ENCODE measurements at places on chromosomes 7 and 10.

- no peak for DNase-seq
Measured at GRCh38 chr7:27940341-27940740, 200.4 kb downstream of the TAX1BP1 start.

DNA sequence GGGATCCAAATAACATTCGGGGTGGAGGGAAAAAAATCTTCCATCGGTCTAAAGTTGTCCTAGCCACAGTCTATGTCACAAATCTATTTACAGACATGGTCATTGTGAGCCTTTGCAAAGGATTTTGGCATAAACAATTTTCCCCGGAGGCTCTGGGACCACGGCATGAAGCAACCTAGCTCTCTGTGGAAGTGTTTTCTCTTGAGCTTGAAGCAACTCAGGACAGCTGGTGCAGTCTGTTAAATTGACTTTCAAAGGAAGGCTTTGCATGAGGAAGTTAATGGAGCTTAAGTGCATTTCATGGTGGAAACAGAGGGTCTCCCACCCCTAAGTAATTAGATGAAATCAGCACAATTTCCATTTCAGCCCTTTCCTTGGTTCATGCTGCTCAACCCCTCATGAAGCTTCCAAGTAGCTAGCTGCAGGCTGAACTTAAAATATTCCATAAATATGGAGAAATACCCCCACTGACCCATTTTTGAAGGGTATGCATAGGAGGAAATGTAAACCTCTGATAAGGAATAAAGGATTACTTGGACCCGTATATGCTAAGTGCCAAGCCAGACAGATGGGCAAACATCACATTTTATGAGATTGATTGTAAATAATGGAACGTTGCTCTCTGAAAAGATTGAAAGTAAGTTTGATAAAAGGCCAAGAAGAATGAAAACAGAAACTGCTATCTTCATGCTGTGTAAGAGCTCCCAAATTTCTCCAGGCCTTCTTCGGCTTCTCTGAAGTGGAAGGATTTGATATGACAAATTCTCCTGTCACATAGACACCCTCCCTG is 39.9 kb downstream of the CCDC3 start:
- DNase-seq, result no peak

GRCh38 chr7:77200542-77200941 is 923 bp upstream of the FGL2 start:
- DNase-seq, result no peak

DNA sequence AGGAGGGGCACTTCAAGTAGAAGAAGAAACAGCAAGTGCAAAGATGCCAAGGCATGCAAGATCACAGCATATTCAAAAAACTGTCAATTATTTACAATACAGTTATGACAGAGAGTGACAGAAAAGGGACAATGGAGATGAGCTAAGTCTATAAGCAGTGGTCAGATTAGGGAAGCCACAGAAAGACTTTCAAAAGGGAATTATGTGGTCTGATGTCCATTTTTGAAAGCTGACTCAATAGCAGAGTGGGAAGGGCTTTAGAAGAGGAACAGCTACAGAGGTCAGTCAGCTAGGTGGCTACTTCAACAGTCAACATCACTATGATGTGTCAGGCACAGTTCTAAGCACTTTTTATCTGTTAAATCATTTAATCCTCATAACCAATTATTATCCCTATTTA is 45.2 kb upstream of the SPOCK2 start:
- no peak for DNase-seq

DNA sequence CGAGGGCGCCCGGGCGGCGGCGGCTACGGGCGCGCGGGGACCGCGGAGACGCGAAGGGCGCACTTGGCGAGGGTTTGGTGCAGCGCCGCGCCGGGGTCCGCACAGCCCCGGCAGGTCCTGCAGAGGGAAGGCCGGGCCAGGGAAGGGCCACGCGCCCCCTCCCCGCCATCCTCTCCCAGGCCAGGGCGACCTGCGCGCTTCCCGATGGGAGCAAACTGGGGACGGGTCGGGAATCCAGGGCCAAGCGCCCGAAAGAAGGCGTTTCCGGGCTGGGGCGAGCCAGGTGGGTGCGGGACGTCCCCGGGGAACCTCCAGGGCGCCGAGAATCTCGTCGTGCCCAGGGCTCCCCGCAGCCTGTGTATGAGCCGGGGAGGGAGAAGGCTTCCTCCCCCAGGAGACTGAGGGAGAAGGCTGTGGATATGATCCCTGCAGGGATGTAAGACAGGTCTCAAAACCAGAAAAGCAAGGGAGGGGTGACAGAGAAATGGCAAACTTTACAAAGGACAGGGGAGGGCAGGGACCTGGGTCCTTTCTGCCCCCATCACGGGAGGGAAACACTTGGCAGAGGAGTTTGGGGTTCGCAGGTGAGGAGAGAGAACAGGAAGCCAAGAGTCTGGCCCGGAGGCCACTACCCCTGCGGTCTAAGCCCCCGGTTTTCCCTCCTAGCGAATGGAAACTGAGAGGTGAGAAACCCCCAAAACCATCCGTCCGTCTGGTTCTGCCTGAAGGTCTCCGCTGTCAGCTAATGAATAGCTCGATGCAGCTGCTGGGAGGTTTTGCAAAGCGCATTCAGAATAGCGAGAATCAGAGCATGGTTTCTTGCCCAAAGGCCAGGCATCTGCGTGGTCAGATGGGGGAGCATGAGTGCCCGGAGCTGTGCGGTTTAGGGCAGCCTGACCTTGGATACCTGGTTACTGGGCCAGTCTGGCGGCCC is 674 bp downstream of the AMZ1 start:
- DNase-seq, result peak; percentile 16

DNA sequence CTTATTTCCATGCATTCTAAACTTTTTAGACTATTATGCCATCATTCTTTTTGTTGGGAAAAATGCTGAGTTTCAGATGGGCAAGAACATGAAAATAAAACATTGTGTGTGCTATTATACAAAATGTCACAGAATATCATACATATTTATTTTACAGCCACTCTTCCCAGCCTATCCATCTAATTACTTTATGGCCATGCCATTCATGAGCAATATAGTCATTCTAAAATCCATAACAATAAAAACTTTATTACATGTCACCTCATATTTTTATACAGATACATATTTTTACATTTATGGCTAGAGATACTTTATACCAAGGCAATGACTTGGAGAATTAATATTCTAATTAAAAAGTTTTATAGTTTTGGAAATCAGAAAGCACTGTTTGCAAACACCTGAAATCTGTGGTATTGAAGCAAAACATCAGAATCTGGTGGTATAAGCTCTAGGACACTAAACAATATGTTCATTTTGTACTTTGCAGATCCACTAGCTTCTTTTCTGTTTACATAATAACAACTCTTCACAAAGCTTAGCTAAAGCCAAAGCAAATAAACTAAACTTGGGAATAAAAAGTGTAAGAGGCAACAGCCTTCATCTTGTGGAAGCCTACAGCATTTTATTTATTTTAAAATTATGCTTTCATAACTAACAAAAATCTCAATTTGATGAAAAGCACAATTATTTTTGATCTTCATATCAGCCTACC is 210.1 kb downstream of the RNLS start:
- no peak for DNase-seq

DNA sequence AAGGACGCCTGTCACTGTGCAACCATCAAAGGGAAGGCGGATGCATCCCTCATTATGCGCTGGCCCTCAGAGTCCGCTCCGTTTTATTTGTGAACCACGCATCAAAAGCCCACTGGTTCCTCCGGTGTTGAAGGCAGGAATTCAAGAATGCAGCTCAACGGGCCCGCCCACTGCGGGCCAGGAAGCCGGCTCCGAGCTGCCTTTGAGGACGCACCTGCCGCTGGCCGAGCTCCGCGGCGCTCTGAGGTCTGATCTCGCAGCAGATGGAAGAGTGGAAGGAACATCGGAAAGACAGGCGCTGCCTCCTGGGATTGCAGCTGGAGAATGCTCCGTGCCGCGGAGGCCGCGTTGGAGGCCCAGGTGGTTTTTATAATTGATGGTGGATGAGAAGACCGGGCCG is 56.9 kb upstream of the ADGRA1 start:
- DNase-seq, result no peak

- DNase-seq, result no peak
Measured at GRCh38 chr7:13259930-13260329, 572.5 kb downstream of the ARL4A start.

- no peak for DNase-seq
Measured at GRCh38 chr7:149719912-149720335, 53.5 kb downstream of the ZNF467 start.

DNA sequence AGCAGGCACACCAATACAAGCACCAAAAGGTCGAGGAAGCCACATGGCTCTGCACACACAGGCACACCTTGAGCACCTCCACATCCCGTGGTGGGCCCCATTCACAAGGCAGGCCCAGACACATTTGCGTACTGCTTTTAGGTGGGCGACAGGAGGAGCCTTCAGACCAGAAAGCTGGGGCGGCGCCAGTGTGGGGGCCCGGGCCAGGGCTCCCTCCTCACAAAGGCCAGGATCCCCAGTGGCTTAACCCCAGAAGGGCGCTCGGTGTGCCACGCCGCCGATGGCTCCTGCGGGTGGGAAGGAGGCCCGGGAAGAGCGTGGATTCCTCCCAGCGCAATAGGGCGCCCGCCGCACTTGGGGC is 2.8 kb upstream of the SMARCD3 start:
- no peak for DNase-seq

- no peak for DNase-seq
Measured at GRCh38 chr10:4784667-4785333, 41.2 kb upstream of the AKR1E2 start.

DNA sequence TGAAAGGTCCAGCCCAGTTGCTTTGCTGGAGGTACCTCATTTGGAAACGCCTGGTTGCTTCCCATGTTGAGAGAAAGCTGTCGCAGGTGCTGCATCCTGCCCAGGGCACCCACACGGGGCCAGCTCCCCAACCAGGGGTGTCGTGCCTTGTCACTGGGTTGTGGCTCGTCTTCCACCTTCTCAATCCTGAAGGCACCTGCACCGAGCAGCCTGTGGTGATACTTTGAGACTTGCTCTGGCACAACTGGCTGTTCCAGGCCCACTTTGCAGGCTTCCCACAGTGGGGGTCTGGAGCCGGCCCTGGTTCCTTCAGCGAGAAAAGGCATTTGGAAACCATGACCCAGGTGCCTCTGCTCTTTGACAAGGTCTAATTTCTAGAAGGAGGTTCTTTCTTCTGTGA is 197.3 kb upstream of the PPP2R2D start:
- no peak for DNase-seq

DNA sequence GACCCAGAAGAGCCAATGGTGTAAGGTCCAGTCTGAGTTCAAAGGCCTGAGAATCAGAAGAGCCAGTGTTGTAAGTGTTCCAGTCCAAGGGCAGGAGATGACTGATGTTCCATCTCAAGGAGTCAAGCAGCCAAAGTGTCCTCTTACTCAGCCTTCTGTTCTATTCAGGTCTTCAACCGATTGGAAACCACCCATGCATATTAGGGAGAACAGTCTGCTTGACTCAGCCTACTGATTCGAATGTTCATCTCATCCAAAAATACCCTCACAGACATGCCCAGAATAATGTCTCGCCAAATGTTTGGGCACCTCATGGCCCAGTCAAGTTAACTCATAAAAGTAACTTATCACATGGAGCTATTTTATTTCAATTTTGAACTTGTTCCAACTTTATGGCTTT is 2.9 kb upstream of the WDFY4 start:
- DNase-seq, result no peak

DNA sequence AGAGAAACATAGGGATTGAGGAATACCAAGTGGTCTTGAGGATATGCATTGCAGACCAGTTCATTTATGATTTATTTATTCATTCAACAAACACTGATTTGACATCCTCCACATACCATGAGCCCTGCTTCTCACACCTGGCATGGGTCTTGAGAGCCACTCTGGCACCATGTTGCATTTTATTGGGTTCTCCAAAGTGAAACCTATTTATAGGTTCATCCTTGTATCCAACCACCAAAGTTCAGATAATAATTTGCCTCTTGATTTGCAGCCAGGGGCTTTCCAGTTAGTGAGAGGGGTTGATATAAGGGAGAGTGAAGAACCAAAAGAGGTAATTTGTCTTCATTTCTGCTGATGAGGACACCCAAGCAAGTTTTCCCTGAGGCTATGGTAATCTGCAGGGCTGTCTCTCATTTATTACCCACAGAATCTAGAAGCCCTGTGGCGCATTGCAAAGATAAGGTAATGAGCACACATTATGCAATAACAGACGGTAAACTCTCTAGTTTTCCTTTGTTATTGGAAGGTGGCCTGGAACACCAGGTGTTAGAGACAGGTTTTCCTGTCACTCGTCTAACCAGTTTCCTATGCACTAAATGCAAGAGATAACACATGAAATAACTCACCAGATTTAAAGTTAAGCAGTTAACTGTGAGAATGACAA is 28.8 kb upstream of the ICA1 start:
- no peak for DNase-seq
